ENCODE measurements at places on chromosomes 1 and 21.
A peak's percentile ranks its signal among the peaks of the same experiment; 100 is the strongest.

- DNase-seq: peak; percentile 39
These were observed 981 bp upstream of the KIAA1614 start for GRCh38 chr1:180911640-180912191.

GRCh38 chr21:29311802-29312201, 13.1 kb downstream of the BACH1 start:
- no peak for DNase-seq

DNA sequence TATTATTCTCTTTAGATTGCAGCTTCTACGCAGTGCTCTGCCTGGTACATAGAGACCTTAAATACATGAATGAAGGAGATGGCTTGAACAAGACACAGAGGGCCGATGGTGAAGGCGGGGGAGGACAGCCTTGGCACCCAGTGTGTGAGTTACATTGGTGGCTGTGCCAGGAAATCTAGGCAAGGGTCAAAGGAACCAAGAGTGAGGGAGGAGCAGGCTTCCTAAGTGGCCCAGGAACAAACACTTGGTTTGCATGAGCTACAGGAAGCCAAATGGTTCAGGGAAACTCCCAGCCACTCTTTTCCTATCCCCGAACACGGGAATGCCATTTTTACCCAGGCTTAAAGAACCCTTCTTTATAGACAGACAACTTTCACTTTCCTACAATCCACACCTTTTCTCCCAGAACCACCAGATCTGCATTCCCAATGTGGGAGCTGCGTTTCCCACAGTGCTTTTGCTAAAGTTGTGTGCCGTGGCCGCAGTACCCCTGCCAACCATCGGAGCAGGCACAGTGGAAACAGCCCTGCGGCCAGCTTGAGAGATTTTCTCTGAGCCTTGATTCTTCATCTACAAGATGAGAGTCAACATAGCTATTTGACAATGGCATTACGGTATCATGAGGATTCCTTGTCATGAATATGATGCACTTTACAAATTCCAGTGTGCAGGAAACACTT, 3.5 kb upstream of the CLEC20A start:
- no peak for DNase-seq

DNA sequence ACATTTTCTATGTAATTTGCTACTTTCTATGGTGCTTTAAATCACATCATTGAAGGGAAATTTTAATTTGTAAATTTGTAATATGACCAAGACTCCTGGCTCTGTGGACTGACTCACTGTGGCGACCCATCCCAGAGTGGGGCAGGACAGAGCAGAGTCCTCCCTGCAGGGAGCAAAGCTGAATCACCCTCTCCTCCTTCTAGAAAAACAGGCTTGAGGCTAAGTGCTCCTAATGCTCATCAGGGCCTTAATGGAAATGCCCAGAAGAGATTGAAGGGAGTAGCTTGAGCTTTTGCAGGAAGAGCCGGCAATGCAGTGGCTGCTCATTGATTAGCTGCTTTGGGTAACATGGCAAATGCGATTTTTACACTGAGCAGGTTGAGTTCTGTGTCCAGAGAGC, 16.8 kb downstream of the S100A10 start:
- DNase-seq: peak; percentile 77

GRCh38 chr1:223617323-223618070, 48.0 kb downstream of the CAPN8 start:
- DNase-seq: no peak

GRCh38 chr1:236514703-236515442, 8.9 kb upstream of the LGALS8 start:
- no peak for DNase-seq

DNA sequence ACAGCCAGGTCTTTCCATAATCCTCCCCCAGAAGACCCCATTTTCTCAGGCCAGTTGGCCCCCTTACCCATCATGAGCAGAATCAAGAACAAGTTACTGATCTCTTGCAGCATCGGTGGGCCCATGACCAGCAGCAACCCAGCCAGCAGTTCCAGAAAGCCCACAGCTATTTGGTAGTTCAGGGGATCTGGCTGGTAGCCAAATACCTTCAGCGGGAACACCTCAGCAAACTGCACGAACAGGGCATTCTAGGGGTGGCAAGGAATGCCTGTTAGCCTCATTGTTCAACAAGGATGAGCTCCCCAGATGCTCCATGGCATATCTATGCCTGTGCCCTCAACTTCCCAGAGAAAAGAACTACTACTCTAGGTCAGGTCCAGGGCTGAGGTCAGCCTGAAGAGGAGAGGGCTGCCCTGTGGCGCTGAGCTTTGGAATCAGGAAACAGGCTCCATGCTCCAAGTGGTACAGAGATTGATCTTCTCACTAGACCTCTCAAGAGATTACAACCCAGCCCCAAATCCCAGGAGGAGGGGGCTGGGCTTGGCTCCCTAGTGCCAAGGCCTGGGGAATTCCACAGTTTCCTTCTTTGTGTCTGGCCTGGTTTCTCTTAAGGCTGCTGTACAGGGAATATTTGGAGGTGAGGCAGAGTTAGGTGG, 1.3 kb downstream of the TMEM35B start:
- peak; percentile 57 for DNase-seq

GRCh38 chr1:2229037-2229864, 1.1 kb downstream of the SKI start:
- peak; percentile 64 for DNase-seq
